GM23248 (cell line): ENCODE measurements at places on chromosomes 12 and 14.

DNA sequence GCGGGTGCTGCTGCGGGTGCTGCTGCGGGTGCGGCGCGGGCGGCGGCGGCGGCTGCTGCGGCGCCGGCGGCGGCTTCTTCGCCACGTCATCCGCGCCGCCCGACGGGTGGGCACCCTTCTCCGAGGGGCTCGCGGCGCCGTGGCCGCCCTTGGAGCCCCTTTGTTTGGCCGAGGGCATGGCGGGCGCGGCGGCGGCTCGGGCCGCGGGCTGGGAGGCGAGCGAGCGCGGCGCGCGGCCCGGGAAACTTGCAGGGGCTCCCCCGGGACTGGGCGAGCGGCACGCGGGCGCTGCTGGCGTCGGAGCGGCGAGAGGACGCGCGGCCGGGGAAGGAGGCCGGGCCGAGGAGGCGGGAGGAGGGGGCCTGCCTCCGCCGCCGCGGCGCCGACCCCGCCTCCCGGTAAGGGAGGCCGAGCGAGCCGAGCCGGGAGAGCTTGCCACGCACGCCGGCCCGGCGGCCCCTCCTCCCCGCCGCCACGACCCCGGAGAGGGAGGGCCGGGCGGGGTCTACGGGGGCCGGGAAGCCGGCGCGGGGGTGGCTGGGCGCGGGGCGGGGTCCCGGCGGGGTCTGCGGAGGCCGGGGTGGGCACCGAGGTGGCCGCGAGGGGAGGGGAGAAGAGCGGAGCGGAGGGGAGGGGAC is at the start of gene CKAP4:
Gene CKAP4 (minus strand): TSS at position 347 of the 638 bp plus-strand sequence. CDS start 169 bp downstream, at position 178.
- peak; percentile 93 for DNase-seq

DNA sequence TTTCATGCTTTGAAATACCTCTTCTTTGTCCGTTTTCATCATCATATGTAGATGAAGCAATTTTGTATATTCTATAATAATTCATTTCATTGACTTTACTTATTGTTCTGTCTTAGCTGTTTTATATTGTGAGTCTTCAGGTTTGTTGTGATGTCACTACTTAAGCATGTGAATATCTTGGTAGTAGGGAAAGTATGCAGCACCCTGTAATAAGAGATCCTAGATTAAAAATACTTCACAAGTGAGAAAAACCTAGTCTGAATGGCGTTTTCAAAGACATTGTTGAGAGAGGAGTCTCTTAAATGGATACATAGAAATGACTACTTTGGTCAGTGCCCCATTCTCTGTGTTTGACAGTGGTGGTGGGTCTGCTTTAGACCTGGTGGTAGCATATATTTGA is 61.4 kb downstream of the SLC16A7 start:
- peak; percentile 45 for DNase-seq

DNA sequence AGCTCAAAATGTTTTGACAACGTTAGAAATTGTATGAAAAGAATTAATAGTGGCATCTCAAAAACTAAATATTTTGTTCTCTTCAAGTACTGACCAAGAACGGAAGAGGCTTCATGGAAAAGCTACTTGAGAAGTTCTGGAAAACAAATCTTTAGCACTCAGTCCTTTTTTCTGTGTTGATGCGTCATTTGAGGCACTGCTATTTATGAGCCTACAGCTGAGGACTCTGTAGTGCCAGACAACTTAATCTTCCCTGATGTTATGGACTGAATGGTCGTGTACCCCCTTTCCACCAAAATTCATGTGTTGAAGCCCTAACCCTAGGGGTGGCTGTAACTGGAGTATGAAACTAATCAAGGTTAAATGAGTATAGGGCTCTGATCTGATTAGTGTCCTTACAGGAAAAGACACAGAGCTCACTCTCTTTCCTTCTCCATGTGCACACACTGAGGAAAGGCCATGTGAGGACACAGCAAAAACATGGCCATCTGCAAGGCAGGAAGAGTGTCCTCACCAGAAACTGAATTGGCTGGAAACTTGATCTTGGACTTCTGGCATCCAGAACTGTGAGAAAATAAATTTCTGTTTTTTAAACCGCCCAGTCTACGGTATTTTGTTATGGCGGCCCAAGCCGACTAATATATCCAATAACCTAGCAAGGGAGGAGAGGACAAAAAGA is 337.0 kb upstream of the CLEC14A start:
- peak; percentile 25 for DNase-seq

DNA sequence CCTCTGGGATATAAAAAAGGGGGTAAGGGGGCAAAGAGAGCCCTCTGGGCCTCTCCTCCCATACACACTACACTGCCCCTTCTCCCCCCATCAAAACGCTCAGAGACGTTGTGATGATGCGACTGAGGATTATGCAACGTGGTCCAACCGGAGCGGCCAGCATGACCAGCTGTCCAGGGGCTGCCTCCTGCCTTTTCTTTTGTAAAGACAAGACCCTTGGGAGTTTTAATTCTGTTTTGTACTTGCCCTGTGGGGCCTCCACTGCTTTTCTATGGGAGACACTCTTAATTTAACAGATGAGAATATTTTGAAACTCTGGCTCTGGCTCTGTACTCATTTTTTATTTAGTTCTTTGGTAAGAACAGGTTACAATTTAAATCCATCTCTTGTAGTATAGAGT is 7.2 kb downstream of the MBD6 start:
- no peak for DNase-seq

DNA sequence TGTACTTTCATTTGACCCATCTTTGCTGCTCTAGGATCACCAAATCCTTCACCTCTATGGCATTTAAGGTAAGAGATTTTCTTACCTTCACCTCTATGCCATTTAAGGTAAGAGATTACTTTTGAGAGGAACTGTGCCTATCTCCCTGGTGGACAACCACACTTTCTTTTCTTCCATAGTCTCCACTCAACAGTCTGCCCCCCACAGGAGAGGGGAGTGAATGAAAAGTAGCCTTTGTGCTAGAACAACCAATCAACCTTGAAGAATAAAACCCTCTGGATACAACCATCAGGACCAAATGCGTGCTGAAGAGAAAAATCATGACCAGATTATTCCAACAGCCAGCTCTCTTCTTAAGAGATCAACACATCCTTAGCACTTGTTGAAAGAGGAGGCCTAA is 258.6 kb upstream of the TMPO start:
- DNase-seq = no peak

DNA sequence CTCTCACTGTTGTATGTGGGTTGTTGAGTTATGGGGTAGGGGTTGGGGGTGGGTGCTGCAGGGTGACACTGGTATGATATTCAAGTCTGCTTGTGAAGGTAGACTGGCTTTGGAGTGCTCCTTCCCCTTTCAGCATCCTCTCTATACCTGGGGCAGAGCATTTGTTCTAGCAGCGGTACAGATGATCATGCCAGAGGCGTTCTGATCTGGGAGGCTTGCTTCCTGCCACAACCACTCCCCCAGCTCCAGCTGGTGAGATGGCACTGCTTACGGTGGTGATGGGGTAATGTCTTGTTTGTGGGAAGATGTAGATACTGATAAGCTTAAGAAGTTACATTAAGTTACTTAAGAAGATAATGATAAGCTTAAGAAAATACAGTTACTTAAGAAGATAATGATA is 131.8 kb downstream of the ERC1 start:
- no peak for DNase-seq

GRCh38 chr12:121048442-121048841 is 9.4 kb upstream of the OASL start:
- DNase-seq = no peak

- DNase-seq = no peak
Observed at GRCh38 chr14:90661866-90662265, 154.4 kb downstream of the TTC7B start.

GRCh38 chr12:128098730-128099129 is 168.2 kb upstream of the TMEM132C start:
- no peak for DNase-seq

DNA sequence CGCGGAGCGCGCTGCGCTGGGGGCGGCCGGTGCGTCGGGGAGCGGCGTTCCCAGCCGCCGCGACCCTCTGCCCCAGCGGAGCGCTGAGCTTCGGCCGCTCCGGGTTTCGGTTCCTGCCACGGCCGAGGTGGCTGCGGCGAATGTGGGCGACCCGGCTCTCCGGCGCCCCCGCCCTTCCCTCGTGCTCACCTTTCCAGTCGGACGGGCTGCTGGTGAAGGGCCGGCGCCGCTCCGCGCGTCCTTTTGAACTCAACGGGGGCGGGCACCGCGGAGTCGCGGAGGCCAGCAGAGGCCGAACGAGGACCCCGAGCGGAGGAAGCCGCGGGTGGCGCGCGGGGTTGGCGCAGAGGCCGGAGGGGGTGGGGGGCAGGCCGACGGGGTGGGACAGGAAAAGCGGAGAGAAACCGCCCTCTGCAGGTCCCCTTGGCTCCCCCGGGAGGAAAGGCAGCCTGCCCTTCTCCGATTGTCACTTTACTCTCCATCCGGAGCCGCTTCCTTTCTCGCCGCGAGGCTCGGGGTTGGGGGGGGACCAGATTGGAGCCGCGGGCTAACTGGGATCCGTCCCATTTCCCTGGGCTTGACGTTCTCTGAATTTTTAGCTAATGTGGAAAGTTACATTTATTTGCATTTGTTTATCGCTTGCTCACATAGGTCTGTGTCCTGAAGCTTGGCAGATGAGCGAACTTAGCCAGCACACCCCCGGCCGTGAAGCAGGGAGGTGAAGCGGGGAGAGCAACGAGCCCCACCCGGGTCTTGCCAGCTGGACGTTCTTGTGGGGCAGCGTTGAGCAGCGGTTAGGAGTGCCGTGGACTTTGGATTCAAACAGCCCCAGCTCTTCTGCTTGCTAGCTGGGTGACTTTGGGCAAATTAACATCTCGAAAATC is at the start of gene SMAGP:
Gene SMAGP (minus strand): TSS at position 349 of the 884 bp plus-strand sequence. CDS start 1,137 bp downstream, outside the sequence.
- peak; percentile 66 for DNase-seq

DNA sequence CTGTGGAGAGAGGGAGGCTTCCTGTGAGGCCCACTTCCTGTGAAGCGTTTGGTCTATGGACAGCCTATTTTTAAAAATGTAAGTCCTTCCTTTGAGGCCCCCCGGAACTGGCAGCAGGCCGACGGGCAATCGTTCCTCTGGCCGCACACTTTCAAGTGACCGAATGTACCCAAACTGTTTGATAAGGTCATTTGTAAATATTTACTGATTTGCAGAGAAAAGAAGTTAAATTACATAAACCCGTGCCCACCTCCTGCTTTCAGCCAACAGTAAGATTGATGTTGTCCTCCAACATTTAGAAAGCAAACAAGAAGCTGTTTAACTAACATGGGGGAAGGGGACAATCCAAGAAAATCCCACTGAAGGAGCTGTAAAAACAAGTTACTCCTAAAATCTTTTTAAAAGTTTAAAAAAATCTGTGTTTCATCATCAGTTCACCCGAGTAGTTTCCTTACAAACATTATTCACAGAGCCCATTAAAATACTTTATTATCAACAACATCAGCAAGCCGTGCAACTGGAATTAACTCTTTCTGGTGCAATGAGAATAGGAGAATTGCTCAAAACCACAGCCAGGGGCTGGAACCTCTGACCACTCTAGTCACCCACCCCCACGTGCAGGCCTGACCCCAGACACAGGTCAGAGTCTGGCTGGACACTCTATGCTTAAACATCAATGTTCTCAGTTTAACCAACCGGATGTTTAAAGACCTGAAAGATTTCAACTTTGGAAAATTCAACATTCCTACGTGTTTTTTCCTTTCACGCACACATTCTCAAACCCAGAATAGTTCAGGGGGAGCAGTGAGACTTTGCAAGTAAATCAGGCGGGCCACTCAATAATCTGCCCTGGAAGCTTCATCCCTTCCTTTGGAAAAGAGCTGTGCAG is 65.3 kb downstream of the FOXN3 start:
- DNase-seq = peak; percentile 44

DNA sequence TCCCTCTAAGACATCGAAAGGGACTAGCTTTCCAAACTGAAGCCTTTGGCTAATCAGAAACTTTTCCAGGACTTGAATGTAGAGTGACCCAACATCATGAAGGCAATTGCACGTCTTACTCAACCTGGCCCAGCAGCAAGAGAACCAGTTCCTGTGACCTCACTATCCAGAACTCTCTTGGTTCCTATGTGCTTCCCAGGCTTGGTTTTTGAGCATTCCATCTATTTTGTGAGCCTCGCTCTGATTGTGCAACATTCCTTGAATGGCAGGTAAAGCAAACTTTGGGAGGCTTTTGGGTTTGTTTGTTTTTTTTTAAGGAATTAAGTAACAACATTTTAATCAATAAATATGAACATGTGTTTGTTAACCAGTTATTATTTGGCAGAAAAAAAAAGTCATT is 183.6 kb upstream of the EGLN3 start:
- DNase-seq = no peak

- no peak for DNase-seq
Observed at GRCh38 chr14:71478542-71478941, 453.7 kb upstream of the RGS6 start.

- DNase-seq = no peak
Observed at GRCh38 chr12:52818388-52818787, 4.5 kb upstream of the KRT4 start.

GRCh38 chr12:106867651-106868050 is 88.1 kb upstream of the TMEM263 start:
- no peak for DNase-seq

- DNase-seq = peak; percentile 45
Observed at GRCh38 chr12:13211191-13211858, 14.8 kb downstream of the EMP1 start.
